Esophagus squamous epithelium (tissue), 5 donors: ENCODE measurements at places on chromosomes 7 and 10.

DNA sequence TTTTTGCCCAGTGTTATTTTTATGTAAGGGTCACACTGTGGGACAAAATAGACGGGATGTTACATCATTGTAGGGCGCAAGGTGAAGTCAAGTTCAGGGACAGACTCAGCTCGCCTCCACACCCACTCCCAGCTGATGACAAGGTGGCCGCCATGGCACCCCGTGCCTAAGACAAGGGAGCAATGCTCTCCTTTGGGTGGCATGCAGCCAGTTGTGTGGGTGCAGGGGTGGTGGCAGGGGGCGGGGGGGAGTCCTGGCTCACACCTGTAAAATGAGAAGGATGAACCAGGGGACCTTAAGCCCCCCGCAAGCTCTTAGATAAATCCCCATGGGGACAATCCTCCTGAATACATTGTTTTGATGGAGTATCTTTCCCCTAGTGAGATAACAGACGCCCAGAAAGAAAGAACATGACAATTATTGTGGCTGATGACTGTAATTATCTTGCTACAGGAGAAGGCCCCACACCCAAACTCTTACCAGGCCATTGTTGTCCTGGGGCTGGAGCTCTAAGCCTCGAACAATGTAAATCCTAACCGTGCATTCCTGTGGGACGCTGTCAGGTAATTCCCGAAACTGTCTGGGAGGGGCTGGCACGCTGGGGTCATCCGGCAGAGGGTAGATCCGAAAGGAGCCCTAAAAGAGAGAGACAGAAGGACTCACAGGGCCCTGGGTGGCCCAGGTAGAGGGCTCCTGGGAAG lies 148.7 kb downstream of the MYOF start:
- DNase-seq = no peak

GRCh38 chr10:90399782-90400181 lies 458.1 kb downstream of the HTR7 start:
- no peak for DNase-seq

GRCh38 chr7:150784120-150784736 lies 15.9 kb downstream of the TMEM176B start:
- DNase-seq = no peak

DNA sequence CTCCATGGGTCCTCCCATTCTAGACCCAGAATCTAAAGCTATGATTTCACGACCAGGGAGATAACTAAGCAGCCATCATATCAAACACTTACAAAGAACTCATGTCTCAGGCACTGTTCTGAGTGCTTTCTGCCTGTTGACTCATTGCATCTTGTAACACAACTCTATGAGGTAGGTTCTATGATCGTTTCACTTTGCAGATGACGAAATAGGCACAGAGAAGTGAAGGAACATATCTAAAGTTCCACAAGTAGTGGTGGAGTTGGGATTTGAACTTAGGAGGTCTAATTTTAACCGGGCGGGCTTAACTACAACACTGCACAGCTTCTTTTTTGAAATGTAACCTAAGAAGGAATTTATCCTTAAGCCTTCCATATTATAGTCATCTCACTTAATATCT lies 2.9 kb downstream of the RBP4 start:
- no peak for DNase-seq

DNA sequence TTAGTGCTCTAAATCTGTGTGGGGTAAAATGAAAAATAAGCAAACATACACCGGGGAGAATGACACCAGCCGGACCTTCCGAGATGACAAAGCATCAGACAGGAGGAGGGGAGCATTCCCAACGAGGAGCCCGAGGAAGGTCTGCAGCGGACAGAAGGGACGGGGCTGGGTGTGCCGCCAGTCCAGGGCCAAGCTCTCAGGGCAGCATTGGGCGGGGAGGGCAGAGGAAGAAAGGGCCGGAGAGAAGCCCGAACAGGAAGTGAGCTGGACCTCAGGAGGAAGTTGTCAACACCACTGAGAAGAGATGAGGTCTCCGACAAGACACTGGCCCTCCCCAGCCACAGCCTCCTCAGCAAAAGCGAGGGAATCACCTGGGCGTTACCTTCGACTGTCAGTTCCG lies 182.6 kb upstream of the RNF32 start:
- no peak for DNase-seq

DNA sequence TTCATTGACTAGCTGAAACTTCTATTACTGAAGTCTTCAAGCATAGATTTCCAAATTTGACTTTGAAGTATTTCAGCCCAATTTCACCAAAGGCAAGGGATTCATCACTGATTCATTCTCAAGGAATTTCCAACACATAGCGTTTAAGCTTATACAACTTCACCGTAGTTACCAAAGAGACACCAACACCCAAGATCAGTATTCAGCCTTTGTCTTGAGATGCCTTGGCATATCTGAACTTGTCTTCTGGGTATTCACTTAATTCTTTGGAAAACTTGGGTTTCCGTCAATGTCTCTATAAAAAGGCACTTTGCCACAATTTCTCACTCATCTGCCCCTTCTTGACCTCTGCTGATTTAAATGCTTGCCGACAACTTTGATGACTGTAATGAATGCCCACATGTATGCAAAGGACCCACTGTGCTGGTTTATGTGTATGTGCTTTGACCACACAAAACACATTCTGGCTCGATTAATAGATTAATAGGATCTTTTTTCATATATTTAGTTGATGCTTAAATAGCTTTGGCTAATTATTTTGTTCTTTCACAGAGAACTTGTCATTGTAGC lies 49.6 kb downstream of the TES start:
- DNase-seq = no peak

GRCh38 chr7:3960050-3960763 lies 659.2 kb downstream of the SDK1 start:
- no peak for DNase-seq

- no peak for DNase-seq
Measured at GRCh38 chr10:33638891-33639290, 304.4 kb upstream of the NRP1 start.

DNA sequence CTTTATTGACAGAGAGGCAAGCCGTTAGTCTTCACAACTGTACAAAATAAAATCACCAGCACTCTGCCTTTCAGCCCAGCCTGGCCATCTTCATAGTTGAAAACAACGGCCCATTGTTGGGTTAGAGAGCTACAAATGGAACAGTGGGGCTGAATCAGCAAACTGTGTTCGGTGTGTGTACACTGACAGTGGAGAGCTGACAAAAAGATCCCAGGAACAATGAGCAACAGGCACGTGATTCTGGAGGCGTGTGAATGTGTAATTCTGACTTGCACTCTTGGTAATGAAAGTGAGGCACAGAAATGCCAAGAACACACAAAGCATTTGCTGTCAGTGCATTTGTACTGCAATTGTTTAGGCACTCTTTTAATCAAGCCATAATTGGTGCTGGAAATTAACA lies 303.7 kb downstream of the WDR11 start:
- DNase-seq = no peak

GRCh38 chr10:114932945-114933344 lies 5.0 kb upstream of the TRUB1 start:
- no peak for DNase-seq

DNA sequence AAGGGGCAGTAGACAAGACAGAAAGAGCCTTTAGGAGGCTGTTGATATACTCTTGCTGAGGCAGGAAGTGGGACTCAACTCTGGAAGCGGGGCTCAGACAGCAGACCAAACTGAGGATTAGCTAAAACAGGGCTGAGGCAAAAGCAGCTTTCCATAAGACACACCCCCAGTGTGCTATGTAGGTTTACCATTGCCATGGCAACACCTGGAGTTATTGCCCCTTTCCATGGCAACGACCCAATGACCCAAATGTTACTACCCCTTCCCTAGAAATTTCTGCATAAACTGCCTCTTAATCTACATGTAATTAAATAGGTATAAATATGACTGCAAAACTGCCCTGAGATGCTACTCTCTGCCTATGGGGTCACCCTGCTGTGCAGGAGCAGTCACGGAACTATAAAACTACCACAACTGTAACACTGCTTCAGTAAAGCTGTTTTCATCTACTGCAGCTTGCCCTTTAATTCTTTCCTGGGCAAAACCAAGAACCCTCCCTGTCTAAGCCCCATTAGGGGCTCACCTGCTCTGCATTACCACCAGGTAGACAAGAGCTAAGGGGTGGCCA lies 348.4 kb upstream of the PODXL start:
- DNase-seq = no peak

- no peak for DNase-seq
Measured at GRCh38 chr7:140631602-140632001, 9.0 kb downstream of the DENND2A start.

DNA sequence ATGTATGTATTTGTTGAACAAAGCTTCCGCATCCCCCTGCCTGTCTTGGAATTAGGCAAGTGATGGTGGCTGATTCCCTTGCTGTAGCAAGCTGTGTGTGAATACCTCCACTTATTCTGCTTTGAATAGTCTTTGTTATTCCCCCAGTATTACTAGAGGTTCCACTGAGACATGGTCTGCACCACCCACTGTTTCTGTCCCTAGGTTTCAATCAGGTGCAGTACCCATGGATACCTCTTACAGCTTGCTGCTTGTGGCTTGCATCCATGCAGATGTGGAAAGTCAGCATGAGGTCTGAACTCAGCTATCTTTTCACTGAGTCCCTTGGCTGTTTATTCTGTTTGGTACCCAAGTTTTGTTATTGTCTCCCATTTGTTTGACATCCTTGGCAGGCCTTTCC lies 447.4 kb downstream of the GRM8 start:
- DNase-seq = no peak

GRCh38 chr10:86506499-86506898 lies 15.1 kb downstream of the WAPL start:
- DNase-seq = no peak

GRCh38 chr10:12888470-12888869 lies 113.0 kb downstream of the CCDC3 start:
- DNase-seq = no peak

DNA sequence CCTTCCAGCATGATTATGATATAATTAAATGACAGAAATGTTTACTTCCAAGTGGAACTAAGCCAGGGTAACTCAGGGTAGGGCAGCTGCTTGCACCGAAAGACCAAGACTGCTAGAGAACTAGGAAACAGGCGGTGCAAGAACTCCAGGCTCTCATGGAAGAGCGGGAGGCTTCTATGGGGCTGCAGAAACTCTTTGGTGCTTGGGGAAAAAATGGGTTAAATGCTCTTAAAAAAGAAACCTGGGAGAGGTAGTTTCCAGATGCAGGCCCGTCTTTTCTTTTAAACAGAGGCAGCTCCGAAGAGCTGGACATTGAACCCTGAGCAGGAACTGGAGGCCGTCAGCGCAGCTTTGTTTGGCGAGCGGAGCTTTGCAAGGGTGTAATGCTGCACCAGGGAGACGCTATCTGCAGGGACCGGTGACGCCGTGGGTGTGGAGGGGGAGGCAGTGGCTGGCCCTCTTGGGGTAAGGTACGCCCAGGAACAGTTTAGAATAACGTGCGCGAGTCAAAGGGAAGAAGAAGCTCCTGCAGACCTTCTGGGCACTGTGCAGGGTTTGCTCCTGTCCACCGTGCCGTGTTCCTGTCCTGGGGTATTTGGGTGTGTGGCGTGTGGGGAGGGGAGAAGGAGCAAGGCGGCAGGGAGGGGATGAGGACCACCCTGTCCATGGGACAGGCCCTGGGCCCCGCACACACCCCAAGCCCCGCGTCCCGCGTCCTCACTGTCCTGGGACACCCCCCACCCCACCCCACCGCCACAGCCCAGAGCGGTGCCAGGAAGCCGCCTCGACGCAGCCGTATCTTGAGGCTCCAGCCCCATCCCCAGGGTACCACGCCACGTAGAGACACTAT lies 59.0 kb downstream of the EGFR start:
- DNase-seq = no peak

DNA sequence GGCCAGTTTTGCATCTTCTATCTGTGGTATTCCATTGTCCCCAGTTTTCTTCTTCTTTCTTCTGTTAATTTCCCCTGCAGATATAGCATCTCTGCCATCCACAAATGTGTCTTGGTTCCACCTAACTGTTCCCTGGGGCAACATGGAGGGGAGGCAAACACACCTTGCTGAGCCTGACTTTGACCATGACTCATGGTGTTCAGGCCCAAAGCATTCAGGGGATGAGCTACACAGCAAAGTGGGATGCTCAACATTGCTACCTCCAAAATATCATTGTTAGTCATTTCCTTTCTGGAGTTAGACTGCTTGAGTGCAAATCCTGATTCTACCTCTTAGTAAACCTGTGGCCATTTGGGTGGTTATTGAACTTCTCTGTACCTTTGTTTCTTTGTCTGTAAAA lies 542.7 kb downstream of the LRMDA start:
- DNase-seq = no peak

DNA sequence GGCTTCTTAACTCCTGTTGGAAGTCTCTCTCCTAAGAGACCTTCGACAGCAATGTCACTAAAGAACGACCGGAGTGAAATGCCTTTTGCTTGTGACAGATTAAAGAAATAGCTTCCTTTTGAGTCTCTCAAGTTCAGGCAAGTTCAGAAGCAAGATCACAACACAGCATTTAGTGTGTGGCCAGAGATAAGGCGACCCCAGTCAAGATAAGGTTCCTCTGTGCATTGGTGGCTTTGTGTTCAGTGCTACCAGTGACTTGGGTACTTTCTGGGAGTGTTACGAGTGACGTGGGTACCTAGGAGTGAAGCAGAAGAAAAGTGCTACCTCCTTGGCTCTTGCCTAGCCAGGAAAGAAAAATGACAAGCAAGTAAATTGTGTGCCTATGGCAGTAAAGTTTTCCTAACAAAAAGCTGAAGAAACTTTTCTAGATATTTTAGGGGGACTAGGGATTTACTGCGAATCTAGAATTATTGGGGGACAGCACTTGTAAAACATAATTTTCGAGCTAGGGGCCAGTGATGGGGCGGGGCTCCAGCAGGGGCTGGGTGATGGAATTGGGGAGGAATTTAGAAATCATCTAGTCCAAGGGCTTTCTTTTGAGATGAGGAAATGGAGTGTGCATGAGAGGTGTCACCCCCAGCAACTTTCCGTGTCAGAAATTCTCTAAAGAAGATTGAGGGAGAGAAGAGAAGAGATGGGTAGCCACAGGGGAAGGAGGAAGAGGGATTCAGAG lies 191.9 kb upstream of the LYZL2 start:
- DNase-seq = no peak

DNA sequence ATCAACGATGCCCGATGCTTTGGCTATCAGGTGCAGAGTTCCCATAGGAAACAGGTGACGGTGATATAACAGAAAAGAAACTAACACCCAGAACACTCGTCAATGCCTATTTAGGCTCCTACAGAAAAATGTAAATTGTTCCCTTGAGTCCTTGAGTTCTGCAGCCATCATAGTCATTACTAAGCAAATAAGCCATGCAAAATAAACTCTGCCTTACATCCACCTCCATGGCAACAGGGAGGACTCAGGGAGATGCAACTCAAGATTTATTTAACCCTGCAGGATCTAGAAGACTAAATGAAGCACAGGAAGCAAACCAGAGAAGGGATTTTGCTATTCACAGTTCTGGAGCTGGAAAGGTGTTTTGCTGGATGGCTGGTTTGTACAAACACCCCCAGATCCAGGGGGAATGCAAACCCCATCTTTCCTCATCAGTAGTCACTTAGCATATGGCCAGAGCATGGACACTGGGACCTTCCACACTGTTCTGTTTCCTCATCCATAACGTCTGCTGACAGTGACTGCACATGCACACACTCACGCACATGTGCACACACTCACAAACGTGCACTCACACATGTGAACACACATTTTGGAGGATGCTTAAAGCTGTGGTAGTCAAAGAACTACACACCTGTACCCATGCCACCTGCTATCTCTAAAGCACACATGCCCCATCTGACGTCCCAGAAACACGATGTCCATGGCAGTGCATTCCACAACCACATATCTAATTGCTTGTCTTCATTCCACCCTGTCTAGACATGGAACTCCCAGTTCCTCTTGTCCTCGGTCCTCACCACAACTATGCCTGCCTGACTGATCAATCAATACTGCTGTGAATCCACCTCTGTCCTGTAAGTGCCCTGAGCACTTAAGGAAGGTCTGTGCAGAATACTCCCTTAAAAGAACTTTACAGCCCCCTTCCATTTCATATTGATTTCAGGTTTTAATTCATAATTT lies 178.2 kb downstream of the COBL start:
- DNase-seq = no peak
